Naive thymus-derived CD8-positive, alpha-beta T cell (primary cell): ENCODE measurements at places on chromosomes 3 and 15.

DNA sequence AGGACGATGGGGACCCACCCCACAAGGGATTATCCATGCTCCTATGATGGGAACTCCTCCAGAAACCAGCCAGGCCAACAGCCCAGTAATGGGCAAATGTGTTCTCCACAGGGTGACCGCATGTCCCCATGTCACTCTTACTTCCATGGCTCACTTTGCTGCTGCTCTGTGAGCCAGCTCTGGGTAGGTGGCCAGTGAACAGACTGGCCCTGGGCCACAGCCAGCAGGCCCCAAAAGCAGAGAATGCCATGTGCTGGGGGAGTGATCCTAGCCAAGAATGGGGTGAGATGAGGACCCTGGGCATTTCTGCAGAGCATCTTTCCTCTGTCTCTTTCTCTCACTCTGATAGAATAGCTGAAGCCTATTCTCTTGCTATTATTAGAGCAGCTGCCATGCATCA is 391.4 kb downstream of the LRTM1 start:
- DNase-seq, result no peak

- no peak for DNase-seq
Observed at GRCh38 chr15:68617001-68617400, 38.2 kb downstream of the CORO2B start.

GRCh38 chr3:100698736-100699135 is 10.6 kb upstream of the TFG start:
- no peak for DNase-seq

- DNase-seq, result no peak
Observed at GRCh38 chr15:69735121-69735520, 282.5 kb downstream of the RPLP1 start.

DNA sequence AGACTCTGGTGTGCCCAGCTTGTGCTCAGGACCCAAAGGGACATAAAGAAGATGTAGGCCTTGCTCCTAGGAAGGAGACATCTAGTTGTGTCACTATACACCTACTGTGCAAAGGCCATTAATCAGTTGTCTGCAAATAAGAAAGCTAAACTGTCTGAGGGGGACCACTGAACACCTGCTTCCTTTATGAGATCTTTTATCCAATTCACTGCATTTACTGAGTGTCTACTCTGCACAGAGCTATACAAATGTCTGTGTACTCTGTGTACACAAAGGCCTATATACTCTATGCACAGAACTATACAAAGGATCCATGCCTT is 124.8 kb downstream of the CTNNB1 start:
- DNase-seq, result no peak

DNA sequence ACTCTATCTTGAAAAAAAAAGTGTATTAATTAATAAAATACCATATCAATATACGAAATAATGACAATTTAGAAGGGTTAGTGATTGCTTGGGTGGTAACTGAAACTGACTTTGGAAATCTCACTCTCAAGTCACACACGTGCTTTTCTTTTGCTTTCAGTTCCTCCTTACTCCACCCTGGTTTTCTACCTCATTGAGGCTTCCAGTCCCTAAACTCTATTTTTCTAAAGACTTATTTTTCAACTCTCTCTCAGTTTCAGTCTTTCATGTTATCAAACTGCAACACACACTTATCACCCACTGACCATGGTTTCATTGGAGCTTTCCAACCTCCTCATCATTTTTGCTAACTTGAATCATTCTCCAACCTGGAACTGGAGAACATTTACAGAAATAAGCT is 23.5 kb downstream of the IL12A start:
- DNase-seq, result no peak

GRCh38 chr3:16362770-16363169 is 97.8 kb downstream of the OXNAD1 start:
- no peak for DNase-seq

- DNase-seq, result no peak
Observed at GRCh38 chr3:12961007-12961696, 112.1 kb downstream of the IQSEC1 start.

DNA sequence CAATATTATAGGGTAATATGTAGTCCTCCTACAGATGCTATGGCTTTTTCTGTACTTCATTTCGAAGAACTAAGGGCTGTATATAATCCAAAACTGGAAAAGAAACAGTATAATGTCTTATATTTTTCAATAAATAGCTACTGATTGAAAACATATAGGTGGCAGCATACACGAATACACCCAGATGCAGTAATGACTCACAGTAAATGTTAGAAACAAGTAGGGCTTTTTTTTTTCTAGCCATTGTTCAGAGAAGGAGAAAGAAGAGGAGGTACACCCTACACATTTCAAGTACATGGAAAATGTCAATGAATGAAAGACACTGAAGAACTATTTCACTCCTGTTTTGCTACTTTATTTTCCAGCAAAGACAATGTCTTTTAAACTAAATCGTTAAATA is 9.4 kb downstream of the DAZL start:
- DNase-seq, result no peak

- no peak for DNase-seq
Observed at GRCh38 chr3:51982352-51982837, 940 bp upstream of the ACY1 start.

DNA sequence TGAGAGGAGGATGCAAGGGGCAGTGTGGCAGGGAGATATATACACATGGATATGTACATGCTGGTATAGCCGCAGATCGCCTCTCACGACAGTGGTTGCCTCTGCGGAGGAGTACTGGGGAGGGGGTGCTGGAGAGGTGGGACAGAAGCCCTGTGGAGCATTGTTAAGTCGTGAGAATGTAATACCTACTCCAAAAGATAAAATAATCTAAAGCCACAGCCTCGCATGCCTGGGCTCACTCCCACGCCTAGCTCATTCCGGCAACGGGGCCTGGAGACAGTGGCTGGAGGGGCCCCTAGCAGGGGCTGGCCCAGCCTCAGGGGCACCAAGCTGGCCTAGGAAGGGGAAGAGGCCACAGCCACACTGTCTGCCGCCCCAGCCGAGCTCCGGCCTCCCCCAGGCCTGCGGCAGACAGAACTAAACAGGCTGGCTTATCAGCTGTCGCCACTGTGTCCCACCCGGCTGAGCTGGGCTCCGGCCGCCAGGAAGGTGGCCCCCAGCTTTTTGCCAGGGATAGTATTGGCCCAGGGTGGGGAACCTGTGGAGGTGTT is 65.1 kb upstream of the LCTL start:
- no peak for DNase-seq

- peak; percentile 30 for DNase-seq
Observed at GRCh38 chr15:77897896-77898406, 179.6 kb downstream of the TBC1D2B start.

DNA sequence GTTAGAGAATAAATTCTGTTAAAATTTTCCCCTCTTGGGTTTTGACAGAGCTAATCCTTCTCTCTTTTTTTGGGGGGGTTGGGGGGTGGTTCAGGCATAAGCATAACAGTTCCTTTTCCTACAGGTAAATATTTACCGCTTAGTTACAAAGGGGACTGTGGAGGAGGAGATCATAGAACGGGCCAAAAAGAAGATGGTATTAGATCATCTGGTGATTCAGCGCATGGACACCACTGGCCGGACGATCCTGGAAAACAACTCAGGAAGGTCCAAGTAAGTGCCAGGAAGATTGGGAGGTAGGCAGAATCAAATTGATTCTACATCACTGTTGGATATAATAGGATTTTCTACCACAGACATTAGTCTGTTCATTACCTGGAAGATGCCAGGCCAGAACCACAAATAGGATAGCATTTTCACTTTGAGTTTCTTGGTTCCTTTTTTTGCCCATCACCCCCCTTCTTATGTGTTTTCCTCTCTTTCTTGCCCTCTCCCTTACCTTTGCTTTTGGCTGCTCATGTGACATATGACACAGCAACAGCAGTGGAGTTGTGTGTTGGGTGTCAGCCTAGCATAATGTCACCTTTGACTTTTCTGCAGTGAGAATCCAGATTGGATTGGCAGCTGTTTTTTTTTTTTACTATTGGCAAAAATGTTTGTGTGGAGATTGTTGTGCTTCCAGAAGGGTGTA is 79.0 kb downstream of the CHD2 start:
- no peak for DNase-seq

GRCh38 chr3:182981038-182981380 is 671 bp upstream of the DCUN1D1 start:
- no peak for DNase-seq

DNA sequence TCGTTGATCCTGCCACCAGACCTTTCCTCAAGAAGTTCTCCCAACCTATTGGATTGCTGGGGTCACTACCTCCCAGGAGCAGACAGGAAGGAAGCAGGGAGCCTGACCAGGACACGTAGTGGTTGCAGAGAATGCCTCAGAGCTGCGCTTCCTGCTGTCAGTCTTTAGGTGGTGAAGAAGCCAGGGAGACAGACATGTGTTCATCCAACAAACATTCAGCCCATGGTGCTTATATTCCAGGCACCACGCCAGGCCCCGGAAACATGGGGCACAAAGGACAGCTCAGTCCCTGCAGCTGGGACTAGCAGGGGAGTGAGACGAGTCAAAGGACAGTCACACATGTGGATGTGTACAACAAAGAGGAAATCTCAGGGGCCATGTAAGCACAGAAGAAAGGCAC is 26.0 kb upstream of the CORO2B start:
- no peak for DNase-seq

DNA sequence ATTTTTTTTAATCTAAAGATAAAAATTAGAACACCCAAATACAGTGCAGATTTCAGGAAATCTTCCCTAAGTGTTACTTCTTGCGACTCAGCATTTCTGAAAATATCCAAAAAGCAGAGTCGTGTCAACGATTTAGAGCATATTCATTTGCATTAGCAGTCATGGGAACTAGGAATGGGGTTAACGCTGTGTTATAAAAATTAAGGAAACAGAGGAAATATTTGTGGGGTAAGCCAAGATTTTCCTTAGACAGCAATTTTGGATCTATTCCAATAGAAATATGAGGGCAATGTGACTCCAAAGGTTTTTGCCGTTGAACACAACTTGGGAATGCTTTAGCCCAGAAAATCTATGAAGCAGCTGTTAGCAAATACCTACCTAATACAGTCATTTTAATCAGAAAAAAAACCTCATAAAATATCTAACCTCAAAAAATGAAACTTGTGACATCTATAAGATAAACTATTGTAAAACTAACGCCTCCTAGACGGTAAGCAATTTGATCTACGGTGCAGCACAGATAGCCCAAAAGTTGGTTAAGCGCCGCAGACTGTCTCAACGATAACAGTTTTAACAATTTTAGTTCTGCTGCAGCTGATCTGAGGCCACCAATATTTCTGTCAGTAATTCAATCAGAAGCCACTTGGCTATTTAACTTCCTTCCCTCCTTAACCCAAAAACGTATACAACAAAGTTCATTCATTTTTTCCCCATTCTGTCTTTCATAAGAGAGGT is 5.8 kb upstream of the ATP11B start:
- DNase-seq, result no peak
